ENCODE measurements at places on chromosomes 6 and 20.

- H3K27me3 ChIP-seq: no peaks in the 10 kb centered on the region
- H3K27ac ChIP-seq: no peak overlapping the region
- H3K4me1 ChIP-seq: no peaks in the 10 kb centered on the region
- DNase-seq: no peak
- H3K36me3 ChIP-seq: peaks cover 53% of the 10 kb centered on the region
These were observed 15.5 kb downstream of the RTF2 start for GRCh38 chr20:56483970-56484369.

DNA sequence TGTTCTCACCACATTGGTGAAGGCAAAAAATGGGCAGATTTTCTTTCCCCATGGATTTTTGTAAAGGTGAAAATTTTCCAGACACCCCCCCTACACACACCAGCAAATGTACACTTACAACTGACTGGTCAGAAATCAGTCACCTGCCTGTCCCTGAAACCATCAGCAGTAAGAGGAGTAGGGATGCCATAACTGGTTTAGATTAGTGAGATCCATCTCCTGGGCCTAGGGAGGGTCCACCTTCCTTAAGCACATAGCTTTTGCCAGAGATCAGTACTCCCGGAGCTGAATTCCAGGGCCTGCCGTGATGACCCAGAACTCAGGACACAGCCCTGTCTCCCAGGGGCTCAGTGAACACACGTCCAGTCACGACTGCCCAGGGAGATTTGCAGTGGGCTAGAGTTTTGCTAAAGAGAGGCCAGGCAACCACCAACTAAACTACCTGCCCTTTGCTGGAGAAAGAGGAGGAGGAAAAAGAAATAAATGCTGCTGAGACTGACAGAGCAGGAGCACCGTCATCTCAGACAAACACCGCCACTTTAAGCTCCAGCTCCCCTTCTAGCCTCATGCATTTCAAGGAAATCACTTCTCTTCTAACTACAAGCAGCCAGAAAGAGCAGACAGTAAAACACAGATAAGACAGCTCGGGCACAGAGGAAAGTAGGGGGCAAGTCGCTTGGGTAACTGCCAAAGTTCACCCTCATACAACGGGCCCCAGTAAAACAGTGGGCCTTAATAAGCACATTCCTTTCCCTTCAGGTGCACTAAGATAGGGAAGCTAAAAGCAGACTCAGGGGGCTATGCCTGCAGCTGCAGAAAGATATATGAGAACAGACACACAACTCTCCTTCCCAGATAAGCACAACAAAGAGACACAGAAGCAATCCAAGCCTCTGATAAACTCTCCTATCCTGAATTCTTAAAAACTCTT, 82.6 kb upstream of the SPTLC3 start:
- no peak overlapping the region for H3K27ac ChIP-seq
- no peak for DNase-seq
- peaks cover 8% of the 10 kb centered on the region for H3K27me3 ChIP-seq
- no peaks in the 10 kb centered on the region for H3K36me3 ChIP-seq

DNA sequence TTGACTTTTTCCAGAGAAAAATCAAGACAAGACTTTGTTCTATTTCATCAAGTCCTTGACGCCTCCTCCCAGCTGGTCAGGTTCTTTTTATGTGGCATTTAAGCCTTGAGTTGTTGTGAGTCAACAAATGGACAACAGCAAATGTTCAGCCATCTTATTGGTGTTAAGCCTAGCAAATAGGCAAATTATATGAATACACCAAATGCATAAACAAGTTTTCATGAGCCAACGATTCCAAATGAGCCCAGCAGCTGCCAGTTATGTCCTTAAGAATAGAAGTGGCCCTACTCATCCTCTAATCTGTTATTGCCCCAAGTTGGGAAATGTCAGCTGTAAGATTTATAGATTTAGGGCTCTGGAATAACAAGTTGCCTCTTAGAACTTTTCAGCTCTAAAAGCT, 312.0 kb downstream of the SOX4 start:
- H3K27me3 ChIP-seq: no peaks in the 10 kb centered on the region
- H3K27ac ChIP-seq: no peak overlapping the region
- no peaks in the 10 kb centered on the region for H3K36me3 ChIP-seq
- H3K4me1 ChIP-seq: no peaks in the 10 kb centered on the region

DNA sequence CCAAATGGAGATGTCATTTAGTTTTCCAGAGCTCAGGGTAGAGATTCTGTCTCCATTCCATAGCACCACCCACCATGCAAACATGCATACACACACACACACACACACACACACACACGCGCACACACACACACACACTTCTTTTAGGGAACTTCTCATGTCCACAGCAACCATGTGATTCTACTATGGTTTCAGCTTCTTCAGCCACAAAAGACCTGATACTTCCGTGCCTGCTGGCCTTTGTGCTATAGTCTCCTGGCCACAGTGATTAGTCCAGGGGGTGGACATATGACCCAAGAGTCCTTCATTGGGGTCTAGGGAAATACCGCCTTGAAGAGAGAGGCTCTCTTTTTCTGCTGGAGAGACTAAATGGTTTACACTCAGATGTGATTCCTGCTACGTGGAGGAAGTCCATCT, 53.5 kb downstream of the CARMIL1 start:
- H3K27me3 ChIP-seq: no peaks in the 10 kb centered on the region
- peaks cover 19% of the 10 kb centered on the region for H3K4me1 ChIP-seq
- H3K4me3 ChIP-seq: no peak overlapping the region

- H3K36me3 ChIP-seq: no peaks in the 10 kb centered on the region
- H3K27ac ChIP-seq: peak overlapping the region; percentile 24
- peak overlapping the region; percentile 2 for H3K4me3 ChIP-seq
- H3K27me3 ChIP-seq: peaks cover 6% of the 10 kb centered on the region
- peaks cover 14% of the 10 kb centered on the region for H3K4me1 ChIP-seq
These were observed 280.6 kb downstream of the SLC35F1 start for GRCh38 chr6:118187568-118188164.

DNA sequence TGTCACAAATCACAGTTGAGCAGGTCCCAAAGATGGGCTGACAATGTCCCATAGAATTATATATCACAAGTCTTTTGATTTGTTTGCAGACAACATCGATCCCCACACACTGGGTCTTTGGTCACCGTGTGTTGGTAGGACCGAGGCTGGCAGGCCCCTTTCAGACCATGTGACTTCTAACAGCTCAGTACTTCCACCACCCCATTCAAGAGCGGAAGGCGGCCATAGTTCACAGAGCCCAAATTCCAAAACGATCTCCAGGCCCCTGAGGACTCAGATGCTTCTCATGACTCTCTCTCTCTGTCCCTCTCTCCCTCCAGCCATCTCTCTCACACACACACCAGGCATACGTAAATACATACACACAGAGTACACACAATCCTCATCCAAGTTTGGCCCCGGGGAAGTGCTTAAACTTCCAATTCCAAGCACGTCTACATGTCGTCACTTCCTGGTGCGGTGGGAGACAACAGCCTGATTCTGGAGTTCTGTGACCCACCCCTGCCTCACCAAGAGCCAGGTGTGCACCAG, 155.9 kb upstream of the INSM1 start:
- H3K27ac ChIP-seq: no peak overlapping the region
- H3K4me1 ChIP-seq: peaks cover 13% of the 10 kb centered on the region
- no peak overlapping the region for H3K4me3 ChIP-seq
- H3K27me3 ChIP-seq: peaks cover 3% of the 10 kb centered on the region
- DNase-seq: no peak

GRCh38 chr6:32932132-32932868, 8.5 kb downstream of the HLA-DMB start:
- DNase-seq: no peak
- H3K27ac ChIP-seq: no peak overlapping the region
- no peaks in the 10 kb centered on the region for H3K4me1 ChIP-seq
- no peaks in the 10 kb centered on the region for H3K36me3 ChIP-seq
- H3K27me3 ChIP-seq: peaks cover 76% of the 10 kb centered on the region

GRCh38 chr6:41927253-41927652, 6.0 kb downstream of the BYSL start:
- no peak for DNase-seq
- no peaks in the 10 kb centered on the region for H3K27me3 ChIP-seq
- peaks cover 21% of the 10 kb centered on the region for H3K4me1 ChIP-seq
- peaks cover 37% of the 10 kb centered on the region for H3K36me3 ChIP-seq
- H3K4me3 ChIP-seq: no peak overlapping the region

DNA sequence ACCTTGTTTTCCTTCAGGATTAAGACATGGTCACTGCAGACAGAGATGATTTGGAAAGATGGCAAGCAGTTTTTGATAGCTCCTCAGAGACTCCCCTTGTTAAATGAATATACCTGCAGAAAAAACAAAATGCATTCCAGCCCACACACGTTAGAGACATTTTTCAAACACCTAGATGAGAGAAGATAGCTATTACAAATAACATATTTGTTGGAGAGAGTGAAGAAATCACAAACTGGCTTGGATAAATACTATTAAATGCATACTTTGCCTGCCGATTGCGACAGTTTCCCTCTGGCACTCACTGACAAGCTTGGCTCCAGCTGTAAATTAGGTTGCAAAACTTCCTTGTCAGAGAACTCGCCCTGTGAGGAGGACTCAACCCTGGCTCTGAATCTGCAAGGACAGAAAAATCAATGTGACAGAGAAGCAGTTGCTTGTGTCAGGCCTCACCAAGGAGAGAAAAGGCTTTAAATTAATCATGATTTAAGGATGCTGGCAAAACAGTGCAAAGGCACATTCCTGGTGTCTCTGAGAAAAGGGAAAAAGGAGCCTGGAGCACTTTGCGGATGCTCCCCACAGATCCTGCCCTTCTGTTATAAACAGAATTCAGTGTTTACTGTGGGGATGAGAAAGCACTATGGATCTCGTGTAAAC, 423.7 kb upstream of the MARCKS start:
- peaks cover 5% of the 10 kb centered on the region for H3K36me3 ChIP-seq
- peak overlapping the region; percentile 50 for H3K4me3 ChIP-seq
- no peak for DNase-seq
- H3K27ac ChIP-seq: peak overlapping the region; percentile 67

DNA sequence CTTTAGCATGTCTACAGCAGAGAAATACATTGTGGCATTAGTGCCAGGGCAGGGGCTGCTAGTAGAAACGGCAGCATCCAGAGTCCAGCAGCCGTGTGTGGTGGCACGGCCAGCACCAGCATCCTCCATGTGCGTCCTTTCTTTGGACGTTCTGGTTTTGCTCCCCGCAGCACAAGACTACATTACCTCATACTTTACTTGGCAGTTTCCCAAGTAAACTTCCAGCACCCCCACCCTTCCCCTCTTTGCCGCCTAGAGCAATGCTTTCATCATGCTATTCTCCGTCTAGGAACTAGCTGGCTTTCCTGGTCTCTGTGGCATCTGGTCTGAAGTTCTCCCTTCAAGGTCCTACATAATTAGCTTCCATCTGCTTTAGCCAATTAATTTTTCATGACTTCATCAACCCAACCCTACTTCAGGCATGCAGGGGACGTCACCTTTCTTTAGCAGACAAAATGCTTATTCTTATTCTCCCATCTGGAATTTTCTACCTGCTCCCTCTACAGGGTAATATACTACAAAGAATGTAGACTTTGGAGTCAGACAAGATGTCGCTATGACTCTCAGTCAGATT, 67.6 kb downstream of the BLOC1S5 start:
- no peaks in the 10 kb centered on the region for H3K27me3 ChIP-seq
- H3K27ac ChIP-seq: no peak overlapping the region
- DNase-seq: no peak

GRCh38 chr6:145292066-145292465, 443.3 kb downstream of the EPM2A start:
- no peak overlapping the region for H3K4me3 ChIP-seq
- no peaks in the 10 kb centered on the region for H3K36me3 ChIP-seq
- H3K4me1 ChIP-seq: no peaks in the 10 kb centered on the region
- no peak overlapping the region for H3K27ac ChIP-seq
- peaks cover 8% of the 10 kb centered on the region for H3K27me3 ChIP-seq

DNA sequence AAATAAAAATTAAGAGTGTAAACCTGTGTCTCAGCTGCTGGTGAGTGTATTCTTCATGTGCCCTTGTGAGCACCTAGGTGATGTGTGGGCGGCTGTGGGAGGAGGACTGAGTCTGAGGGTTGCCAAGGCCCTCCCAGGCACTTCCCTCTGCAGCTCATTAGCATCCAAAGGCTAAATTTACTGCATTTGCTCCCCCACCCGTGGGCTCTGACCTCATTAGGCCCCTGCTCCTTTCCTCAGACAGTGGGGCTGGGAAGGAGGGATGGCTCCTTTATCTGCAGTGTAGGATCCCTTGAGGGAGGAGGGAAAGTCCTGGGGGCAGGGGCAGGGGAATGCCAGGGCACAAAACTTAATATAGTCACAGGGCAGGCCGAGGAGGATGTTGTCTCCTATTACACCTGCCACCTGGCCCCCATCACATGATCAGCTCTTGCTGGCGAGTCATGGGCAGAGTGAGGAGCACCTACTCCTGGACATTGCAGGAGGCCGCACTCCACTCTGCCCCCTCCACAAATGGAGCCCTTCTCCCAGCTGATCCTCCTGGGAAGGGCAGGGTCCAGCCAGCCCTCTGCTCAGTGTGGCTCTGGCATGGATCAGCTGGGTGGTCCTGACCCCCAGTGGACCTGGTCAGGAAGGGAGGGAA, 133.2 kb downstream of the MRPL14 start:
- H3K36me3 ChIP-seq: no peaks in the 10 kb centered on the region
- H3K27me3 ChIP-seq: peaks cover 8% of the 10 kb centered on the region
- no peak overlapping the region for H3K4me3 ChIP-seq

- no peaks in the 10 kb centered on the region for H3K36me3 ChIP-seq
- DNase-seq: no peak
- H3K4me1 ChIP-seq: peaks cover 16% of the 10 kb centered on the region
- peak overlapping the region; percentile 89 for H3K27ac ChIP-seq
- H3K27me3 ChIP-seq: peaks cover 5% of the 10 kb centered on the region
These were observed 217.7 kb downstream of the OR2B2 start for GRCh38 chr6:27694547-27694874.

- peaks cover 23% of the 10 kb centered on the region for H3K4me1 ChIP-seq
- H3K27me3 ChIP-seq: no peaks in the 10 kb centered on the region
- H3K36me3 ChIP-seq: peaks cover 3% of the 10 kb centered on the region
- H3K27ac ChIP-seq: no peak overlapping the region
- DNase-seq: no peak
These were observed 1.8 kb upstream of the WRNIP1 start for GRCh38 chr6:2763345-2763841.

GRCh38 chr6:90941885-90942284, 355.0 kb upstream of the MAP3K7 start:
- no peak for DNase-seq
- H3K27ac ChIP-seq: no peak overlapping the region
- no peak overlapping the region for H3K4me3 ChIP-seq
- peaks cover 15% of the 10 kb centered on the region for H3K4me1 ChIP-seq
- no peaks in the 10 kb centered on the region for H3K27me3 ChIP-seq

Measured in osteocyte (in vitro differentiated cells).